Stomach (tissue), 19 donors: ENCODE measurements at places on chromosomes 2 and 18. TPM values are rescaled to one million over a fixed set of nuclear protein-coding genes. Genes with fewer than 3 reads are reported as not detected.

Gene PCARE
- total RNA-seq: not detected

Gene ZNF521
- 290 TPM for total RNA-seq

Gene TEKT4
- not detected for total RNA-seq

Gene C2orf78
- total RNA-seq: not detected
